ENCODE measurements at places on chromosomes 7 and 10.
A peak's percentile ranks its signal among the peaks of the same experiment; 100 is the strongest.

DNA sequence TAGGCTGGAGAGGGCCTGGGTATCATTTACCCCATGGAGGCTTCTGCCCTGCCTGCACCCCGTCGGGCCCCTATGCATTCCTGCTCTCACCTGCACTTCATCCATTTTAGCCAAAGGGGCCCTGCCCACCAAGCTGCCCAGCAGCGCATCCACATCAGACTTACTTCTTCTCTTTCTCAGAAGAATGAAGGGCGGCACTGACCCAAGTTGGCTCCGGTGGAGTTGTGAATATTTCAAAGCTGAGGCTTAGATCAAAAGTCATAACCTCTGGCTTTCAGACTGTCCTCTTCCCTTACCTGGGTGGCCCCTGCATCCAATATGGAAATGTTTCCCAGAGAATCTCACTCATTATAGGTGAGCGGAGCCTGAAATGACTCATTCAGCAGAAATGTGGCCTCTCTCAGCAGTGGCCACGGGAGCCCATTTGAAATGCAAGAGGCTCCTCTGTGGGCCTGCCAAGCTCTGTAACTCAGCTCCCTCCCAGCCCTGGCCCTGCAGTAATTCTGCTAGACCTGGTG is 117.6 kb upstream of the TCF7L2 start:
- no peak for DNase-seq

GRCh38 chr7:80643336-80643915 is 5.0 kb downstream of the CD36 start:
- DNase-seq = no peak

DNA sequence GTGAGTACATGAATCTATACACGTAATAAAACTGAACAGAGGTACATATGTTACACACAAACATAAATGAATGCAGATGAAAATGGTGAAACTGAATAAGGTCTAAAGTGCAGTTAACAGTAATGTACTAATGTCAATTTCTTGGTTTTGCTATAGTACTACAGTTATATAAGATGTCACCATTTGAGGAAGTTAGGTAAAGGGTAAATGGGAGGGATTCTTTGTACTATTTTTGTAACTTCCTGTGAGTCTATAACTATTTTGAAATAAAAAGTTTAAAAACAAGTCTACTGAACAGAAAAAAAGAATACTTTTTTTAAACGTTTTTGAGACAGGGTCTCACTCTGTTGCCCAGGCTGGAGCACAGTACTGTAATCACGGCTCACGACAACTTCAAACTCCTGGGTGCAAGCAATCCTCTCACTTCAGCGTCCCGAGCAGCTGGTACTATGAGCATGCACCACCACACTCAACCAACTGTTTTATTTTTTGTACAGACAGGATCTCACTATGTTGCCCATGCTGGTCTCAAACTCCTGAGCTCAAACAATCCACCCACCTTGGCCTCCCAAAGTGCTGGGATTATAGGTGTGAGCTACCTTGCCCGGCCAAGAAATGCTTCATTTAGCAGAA is 71.5 kb downstream of the WAPL start:
- no peak for DNase-seq

DNA sequence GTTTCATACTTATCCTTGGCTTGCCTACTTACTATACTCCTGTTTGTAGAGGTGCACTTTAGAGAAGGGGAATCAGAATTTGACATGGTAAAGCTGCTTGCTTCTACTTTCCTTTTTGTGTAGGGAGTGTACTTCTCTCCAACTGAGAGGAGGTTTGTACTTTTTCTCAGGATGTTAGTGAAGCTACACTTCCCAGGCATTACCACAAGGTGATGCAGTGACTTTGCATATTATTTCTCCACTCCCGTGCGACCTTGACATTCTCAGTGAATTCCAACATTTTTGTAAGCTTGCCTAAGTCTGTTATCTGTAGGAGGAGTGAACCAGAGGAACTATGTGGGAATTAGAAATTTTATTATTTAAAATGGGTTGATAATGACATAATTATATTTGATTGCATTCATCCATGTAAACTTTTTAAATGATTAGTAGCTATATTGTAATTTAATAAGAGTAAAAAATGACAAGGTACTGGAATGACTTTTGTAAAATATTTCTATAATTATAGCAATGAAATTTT is 5.2 kb downstream of the TAX1BP1 start:
- no peak for DNase-seq

DNA sequence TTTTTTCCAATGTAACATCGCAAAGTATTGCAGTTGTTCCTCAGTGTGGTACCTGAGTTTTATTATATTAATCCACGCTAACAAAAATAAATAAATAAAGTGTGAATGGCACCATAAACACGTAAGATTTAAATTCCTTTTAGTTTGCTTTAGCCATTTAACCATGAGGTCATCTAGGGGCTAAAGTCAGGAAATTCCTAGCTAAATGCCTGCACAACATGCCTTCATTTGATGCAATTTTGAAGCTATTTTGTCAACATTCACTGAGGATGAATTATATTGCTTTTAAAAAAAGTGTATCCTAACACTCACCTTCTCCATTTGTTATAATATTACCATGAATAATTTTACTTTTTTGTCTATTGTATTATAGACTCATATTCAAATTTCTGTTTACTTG is 714.4 kb downstream of the GATA3 start:
- DNase-seq = no peak

- no peak for DNase-seq
Measured at GRCh38 chr10:75466001-75466400, 34.6 kb downstream of the LRMDA start.

DNA sequence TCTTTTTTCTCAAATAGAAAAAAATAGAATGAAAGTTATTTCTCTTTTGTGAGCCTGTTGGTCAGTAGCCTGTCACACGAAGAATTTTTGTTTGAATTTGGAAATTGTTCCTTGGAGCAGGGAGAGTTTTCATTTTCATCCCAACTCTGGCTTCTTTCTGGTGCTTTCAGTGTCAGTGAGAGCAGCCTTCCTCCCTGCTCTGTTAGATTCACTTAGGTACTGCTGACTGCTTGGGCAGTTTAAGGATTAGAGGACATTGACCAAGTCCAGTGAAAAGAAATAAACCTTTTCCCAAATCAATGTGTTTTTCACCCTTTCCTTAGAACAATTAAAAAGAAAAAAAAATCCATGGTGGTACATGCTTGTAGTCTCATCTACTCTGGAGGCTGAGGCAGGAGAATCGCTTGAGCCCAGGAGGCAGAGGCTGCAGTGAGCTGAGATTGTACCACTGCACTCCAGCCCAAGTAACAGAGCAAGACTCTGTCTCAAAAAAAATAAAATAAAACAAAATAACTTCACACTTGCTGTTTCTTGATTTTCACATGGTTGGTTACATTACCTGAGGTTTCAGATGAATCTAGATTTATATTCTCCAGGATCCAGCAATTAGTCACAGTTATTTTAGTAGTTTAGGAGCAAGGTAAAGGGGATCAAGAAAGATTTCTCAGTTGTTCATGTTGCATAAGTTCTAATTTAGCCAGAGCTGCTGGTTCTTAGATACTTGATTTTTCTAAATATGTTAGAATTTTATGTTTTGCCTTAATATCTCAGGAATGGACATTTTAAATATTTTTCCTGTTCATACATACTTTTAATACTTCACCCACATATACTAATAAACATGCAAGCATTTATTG is 63.1 kb downstream of the ZNRF2 start:
- DNase-seq = no peak

GRCh38 chr7:30835396-30835915 is 64.2 kb downstream of the MINDY4 start:
- DNase-seq = no peak

DNA sequence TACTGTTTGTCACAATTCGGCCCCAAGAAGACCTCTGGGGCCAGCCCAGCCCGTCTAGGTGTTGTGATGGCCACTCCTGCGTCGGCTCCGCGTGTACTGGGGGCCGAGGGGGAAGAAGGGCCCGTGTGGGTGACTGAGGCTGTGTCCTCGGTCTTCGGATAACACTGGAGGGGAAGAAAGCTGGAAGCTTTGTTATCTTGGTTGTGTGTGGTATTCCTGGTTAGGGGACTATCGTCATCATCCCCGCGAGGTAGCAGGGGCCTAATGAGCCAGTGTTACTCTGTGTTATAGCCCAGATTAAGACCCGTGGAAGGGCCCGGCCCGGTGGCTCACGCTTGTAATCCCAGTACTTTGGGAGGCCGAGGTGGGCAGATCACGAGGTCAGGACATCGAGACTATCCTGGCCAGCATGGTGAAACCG is 854 bp downstream of the MTG1 start:
- DNase-seq = no peak

DNA sequence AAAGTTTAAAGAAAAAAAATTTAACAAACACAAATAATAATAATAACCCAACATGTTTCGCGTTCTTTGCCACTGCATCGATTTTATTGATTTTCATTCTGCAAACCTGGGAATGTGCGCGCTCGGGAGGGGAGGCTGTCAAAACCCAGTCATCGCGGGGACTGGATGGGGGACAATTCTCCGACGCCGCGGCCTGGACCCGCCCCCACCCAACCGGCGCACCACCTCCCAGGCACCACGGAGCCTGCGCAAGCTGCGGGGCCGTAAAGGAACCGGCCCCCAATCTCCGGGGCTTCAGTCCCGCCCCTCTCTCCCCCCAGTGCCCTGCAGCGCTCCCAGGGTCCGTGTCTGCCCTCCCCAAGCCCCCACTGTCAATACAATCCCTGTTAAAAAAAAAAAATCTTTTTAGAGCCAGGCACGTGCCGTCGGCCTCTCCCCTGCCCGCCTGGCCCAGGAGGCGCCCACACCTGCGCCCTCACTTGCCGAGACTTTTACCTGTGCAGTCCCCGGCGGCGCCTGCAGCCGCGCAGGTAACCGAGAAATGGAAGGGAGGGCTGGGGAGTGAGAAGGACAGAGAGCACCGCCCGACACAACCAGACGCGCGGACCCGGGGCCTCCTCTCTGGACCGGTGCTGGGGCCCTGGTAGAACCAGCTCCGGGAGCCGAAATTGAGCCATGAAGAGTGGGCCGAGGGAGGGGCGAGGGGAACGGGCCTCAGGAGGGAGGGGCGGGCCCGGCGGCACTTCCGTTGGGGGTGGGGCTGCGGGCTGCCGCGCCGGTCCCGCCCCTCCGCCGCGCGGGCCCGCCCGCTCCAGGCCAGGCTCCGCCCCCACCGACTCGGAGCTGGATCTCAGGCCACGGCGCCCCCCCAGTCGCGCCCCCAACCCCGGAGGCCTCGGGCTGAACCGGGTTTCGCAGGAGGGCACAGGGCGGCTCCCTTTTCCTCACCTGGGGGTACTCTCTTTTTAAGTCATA is 7.6 kb upstream of the ZNF503 start:
- peak; percentile 49 for DNase-seq

DNA sequence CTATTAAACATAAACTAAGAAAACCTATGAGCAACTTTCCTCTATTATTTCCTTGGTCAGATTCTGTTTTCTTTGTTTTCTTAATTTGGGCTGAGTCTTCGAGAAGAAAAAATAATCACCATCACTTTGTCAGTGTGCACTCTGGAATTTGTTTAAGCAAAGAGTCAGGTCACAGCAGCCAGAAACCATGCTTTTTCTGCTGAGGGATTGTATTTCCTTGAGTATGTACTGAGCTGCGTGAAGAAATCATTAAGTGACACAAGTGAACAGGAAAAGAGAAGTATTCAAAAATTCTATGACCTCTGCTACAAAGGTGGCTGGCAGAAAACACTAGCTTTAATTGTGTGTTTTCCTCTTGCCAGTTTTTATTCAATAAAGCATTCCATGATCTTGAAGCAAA is 249.6 kb downstream of the VTI1A start:
- DNase-seq = no peak

DNA sequence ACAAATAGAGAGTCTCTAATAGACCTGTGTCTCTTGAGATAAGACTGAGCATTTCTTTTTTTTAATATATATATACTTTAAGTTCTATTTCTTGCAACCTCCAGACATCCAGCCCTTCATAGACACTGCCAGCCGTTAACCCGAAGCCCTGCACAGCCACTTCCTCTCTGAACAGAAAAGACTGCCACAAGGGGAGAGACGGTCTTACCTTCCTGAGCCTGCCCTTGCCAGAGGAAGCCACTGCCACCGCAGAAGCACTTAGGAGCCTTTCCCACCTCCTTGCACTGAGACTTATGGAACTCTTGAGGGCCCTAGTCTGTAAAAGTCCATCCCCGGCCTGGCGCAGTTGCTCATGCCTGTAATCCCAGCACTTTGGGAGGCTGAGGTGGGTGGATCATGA is 31.8 kb upstream of the PRSS1 start:
- peak; percentile 44 for DNase-seq

DNA sequence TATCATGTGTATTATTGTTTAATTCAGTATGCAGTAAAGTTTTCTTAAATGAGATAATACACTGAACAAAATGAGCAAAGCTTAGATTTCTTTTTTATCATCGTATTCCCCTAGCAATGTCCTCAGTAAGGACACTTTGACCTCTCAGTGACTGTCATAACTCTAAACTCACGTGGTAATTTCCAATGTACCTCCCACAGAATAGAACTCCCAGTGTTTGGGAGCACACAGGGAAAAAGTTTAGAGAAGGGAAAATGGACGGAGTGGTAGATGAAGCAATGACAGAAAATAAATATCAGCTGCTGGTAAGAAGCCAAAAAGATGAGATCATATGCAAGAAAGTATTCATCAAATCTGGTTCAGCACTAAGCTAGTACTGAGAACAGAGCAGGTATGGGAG is 758.6 kb upstream of the KCND2 start:
- no peak for DNase-seq

GRCh38 chr10:21814866-21815265 is 188.7 kb downstream of the DNAJC1 start:
- no peak for DNase-seq

- DNase-seq = no peak
Measured at GRCh38 chr10:114973997-114974396, 36.0 kb downstream of the TRUB1 start.

- DNase-seq = no peak
Measured at GRCh38 chr7:31061185-31061584, 9.1 kb downstream of the ADCYAP1R1 start.
